ENCODE measurements at places on chromosomes 4 and X. TPM values are rescaled to one million over a fixed set of nuclear protein-coding genes. Genes with fewer than 3 reads are reported as not detected.

Gene FAM193A
- total RNA-seq = 13.6 TPM

Gene ASB11
- total RNA-seq = not detected

Gene SPANXD
- total RNA-seq = not detected

Gene CT45A10
- not detected for total RNA-seq

Gene RPS6KA6
- total RNA-seq = 2.6 TPM

Gene KLHL13
- total RNA-seq = 4.1 TPM

Gene SHROOM3
- 4.2 TPM for total RNA-seq

Gene XKRX
- total RNA-seq = 0.26 TPM

Gene NOX1
- total RNA-seq = not detected

Gene NAAA
- 57.5 TPM for total RNA-seq

Gene MAGEB6
- total RNA-seq = not detected

Gene CSN3
- total RNA-seq = not detected

Gene FAM133A
- total RNA-seq = not detected

Gene SLC4A4
- total RNA-seq = 2.8 TPM

Gene HOPX
- 2.2 TPM for total RNA-seq

Gene HAUS3
- 27.4 TPM for total RNA-seq

Gene MBNL3
- 3.8 TPM for total RNA-seq

Gene TEX13D
- not detected for total RNA-seq

Gene CT47B1
- not detected for total RNA-seq

Gene CT45A3
- total RNA-seq = not detected

Gene CPE
- 42.9 TPM for total RNA-seq

Gene AR
- 3.6 TPM for total RNA-seq

Gene PWWP3B
- 1.7 TPM for total RNA-seq

Gene GJB1
- not detected for total RNA-seq

Gene CTAG1B
- total RNA-seq = not detected

Gene MAGEA4
- not detected for total RNA-seq

Gene OPRPN
- total RNA-seq = not detected

Gene ANK2
- 8.9 TPM for total RNA-seq

Gene NR3C2
- total RNA-seq = 0.24 TPM

Gene DAPP1
- 0.39 TPM for total RNA-seq

Gene NALF2
- under 0.01 TPM for total RNA-seq

Gene PALLD
- 79.8 TPM for total RNA-seq

Gene CYSLTR1
- not detected for total RNA-seq

Gene CCSER1
- under 0.01 TPM for total RNA-seq

Gene MTNR1A
- 0.48 TPM for total RNA-seq

Gene GYG2
- total RNA-seq = 11.3 TPM

Gene VEGFC
- 63.4 TPM for total RNA-seq
